ENCODE measurements at places on chromosomes 2 and 18.
A peak's percentile ranks its signal among the peaks of the same experiment; 100 is the strongest.

- no peak for DNase-seq
Observed at GRCh38 chr18:59736061-59736460, 38.8 kb upstream of the CCBE1 start.

DNA sequence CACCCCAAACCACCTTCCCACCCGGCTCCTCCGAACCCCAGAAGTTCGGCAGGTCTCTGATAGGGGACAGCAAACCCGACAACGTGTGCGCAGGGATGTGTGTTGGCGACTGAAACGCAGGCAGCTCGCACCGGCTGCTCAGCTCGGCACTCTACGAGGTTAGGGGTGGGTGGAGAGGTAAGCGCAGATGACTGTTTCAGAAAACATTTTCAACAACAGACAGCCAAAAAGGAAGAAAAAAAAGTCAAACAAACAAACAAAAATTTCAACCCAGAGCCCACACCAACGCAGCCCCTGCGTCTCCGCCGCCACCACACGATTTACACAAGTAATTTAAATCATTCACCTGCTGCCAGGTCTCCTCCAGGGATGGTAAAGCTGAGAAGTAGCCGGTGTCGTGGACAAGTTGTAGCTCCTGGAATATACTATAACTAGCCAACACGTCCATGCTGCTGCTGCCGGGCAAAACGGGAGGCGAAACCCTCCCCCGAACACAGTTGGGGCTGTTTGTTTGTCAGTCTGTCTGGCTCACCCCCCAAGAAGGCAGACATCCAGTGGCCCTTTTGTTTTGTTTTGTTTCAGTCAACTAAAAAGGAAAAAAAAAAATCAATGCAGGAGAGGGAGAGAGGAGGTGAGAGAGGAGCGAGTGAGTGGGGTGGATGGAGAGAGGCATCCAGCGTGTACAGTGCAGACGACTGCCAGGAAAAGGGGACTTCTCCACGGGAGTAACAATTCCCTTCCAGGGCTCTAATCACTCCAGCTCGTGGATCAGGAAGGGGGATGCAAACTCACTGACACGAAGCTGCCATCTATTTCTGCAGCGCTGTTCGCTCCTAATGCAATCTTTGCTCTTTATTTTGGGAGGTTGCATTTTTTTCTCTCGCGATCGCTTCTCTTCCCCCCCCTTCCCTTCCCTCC lies at the start of gene KLF7:
KLF7 (minus strand) TSS at position 828 of the 918 bp plus-strand sequence; CDS start at position 448, 380 bp downstream.
- peak; percentile 55 for DNase-seq

DNA sequence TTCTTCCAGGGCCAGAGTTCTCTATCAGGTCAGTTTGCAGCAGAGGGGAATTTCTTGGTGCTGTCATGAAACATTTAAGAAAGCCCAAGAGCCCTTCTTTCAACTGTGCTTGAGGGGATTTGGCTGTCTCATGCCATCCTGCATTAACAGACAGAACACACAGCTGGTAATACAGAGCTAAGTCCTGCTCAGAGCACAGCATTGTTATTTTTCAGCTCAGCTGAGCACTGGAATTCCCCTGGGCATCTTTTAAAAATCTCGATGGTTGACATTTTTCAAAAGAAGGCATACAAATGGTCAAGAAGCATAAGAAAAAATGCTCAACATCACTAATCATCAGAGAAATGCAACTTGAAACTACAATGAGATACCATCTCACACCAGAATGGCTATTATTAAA lies 14.9 kb upstream of the IL1R2 start:
- DNase-seq: no peak

DNA sequence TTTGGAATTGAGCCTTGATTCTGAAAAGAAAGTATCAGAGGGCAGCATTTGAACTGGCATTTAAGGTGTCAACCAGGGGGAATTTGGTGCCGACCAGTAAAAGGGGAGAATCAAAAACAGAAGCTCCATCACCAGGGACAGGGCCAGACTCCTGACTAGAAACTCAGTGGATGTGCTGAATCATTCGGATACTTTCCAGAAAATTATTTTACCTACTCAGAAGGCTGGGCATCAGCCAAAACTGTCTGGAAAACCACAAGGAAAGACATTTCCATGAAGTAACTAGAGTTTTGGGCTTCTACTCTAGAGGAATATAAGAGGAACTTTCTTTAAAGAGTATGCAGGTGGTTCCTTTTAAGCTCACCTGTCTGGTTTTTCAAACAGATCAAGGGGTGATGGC lies 756.6 kb downstream of the RNF144A start:
- no peak for DNase-seq

All from NCI-H1105 treated with DMSO at 0.1 percent for 48 hours (cell line).